Stimulated activated CD8-positive, alpha-beta memory T cell treated with anti-CD3 and anti-CD28 coated beads, Interleukin-4, amount 100 ng/mL, for 48 hours (primary cell): ENCODE measurements at places on chromosomes 7 and 10.

DNA sequence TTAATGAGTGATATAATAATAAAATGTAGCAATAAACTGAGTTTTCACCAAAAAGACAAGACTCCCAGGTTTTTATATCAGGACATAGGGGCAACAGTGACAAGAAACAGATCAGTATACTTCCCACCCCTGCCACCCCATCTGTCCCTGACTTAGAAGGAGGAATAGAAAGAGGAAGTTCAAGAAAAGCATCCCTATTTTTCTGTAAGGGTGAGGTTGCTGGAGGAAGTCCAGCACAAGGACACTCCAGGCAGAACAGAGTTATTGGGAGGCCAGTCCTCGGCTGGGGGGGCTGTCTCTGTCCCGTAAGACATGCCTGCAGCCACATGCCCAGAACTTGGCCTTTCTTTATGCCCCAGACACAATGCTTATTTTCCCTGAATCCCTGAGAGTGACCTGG is 16.5 kb upstream of the TLX1 start:
- DNase-seq, result no peak

DNA sequence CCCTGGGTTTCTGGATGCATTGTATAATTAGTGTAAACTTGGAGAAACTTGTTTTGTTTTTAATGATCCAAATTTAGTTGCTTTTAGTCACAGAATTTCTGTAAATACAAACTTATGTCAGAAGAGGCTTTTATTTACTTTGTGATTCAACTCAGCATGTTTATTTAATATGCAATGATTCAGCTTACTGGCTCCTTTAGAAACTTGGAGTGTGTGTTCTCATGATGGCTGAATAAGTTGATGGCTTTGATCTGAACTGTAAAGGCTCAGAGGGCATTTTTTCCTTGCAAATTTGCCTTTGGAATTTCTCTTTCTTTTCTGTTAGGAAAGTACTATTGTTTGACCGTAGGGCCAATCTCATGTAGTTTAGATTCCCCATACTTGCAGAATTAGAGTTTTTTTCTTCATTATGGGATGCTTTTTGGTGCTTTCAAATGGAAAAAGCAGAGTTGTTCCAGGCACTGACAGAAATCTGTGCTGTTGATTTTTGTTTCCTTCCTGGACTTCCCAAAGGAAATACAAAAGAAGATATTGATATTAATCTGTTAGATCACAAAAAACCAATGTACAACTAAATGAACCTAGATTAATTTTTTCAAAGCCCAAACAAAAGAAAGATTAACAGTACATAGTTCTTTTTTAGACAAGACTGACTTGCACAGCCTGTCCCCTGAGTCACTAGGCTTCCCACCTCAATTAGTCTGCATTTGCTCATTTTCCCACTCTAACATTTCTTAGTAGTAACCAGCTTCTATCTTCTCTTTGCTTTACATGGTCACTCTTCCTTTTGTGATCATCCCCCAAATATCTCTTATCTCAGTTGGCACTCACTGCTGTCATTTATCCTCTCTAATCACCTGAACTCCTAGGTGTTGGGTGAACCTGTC is 96.8 kb upstream of the AGR3 start:
- DNase-seq, result no peak

DNA sequence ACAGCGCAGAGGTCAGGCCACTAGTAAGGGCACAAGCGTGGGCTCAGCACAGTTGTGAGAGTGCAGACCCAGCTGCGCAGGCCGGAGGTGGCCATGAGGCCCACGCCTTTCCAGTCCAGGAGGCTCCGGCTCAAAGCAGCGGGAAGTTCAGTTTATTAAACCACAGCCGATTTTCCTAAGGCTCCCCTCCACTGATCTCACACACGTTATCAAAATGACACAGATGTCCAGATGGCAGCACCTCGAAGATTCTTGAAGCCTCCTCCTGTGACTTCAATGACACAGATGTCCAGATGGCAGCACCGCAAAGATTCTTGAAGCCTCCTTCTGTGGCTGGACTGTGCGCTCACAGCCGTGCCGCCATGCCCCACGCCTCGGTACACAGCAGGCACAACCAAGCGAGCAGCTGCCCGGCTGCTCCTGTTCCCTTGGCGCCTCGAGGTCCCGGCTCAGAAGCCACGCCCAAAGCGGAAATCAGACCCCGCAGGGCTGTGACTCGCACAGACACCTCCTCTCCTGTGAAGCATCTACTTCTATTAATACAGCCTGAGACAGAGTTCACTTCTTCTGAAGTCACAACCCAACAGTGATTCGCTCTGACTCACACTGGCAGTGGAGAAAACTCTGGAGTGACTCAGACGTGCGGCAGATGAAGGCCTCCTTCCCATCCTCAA is 122.7 kb downstream of the MAD1L1 start:
- peak; percentile 83 for DNase-seq

- DNase-seq, result no peak
These were observed 255.9 kb upstream of the GLI3 start for GRCh38 chr7:42492920-42493319.

DNA sequence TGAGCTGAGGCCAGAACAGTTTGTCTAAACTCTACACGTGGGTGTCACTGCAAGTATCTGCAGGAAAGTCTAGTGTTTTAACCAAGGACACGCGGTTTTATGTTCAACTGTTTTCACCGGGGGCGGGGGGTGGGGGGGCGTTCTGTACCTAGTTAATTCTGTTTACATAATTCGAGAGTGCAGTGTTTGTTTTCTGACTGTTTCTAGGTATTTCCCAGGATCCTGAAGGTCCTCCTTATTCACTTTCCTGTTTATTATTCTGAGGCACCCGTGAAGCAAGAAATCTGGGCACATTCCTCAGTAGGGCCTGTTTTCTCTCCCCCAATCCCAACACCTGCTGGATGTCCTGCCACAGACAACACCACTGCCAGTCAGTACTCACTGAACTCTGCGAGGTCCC is 7.6 kb downstream of the LOXL4 start:
- no peak for DNase-seq

- DNase-seq, result no peak
These were observed 8.5 kb upstream of the CSTF2T start for GRCh38 chr10:51707821-51708424.

- no peak for DNase-seq
These were observed at the start of gene CALD1 for GRCh38 chr7:134778941-134779740. Gene CALD1 (plus strand): TSS chr7:134779634. CDS start chr7:134867734, 88,100 bp downstream.

GRCh38 chr7:2709553-2710285 is 21.7 kb downstream of the AMZ1 start:
- peak; percentile 85 for DNase-seq

- no peak for DNase-seq
These were observed 11.6 kb upstream of the NFE2L3 start for GRCh38 chr7:26140380-26140779.

DNA sequence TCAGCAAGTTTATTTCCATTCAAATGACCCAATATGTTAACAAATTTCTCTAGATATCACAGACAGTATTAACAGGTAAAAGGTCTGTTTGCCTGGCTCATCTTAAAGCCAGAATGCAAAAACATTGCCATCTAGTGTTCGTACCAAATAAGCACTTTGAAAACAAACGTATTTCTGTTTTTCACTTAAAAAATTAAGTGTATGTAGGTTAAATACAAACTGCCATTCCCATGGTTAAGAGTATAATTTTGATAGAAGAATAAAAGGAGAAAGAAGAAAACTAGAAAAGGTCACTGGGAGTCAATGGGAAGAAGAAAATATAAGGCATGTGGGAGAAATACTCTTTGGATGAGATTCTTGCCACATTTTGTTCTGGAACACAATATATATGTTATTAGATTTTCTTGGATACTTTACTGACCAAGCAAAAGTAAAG is 51.0 kb downstream of the ORC5 start:
- DNase-seq, result no peak

GRCh38 chr10:12969951-12970350 is 31.6 kb downstream of the CCDC3 start:
- DNase-seq, result no peak

DNA sequence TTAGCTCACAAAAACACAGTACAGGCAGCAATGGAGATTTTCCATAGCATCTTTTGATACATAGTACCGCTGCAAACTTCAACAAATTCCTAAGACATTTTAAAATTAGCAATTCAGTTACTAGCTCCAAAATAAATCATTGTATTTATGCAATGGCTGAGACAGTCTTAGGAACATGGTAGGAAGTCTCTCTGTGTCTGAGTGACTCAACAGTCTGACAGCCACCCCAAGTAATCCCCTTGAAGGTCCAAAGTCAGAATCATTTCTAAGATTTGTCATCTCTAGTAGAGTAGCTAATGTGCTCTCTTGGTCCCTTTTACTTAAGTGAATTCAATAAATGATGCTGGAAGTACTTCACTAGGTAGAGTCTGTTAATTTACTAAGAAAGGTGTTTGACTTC is 93.8 kb upstream of the NOBOX start:
- DNase-seq, result no peak

DNA sequence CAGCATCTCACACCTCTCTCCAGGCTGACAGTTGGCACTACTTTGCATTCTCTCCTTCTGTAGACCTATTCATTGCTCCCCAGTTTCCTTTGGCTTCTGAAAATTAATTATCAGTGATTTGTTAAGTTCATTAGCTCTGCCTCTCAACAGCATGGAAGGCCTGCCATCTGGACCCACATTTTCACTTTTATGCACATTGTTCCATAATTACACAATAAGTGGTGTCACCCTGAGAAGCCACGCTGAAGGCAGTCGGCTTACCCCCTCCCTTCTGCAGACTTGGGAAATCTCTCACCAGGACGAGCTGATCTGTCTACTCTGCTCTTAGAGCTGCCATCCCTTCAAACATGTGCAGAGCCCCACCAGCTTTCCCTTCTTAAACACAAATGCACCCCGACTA is 64.7 kb downstream of the SLIT1 start:
- no peak for DNase-seq

DNA sequence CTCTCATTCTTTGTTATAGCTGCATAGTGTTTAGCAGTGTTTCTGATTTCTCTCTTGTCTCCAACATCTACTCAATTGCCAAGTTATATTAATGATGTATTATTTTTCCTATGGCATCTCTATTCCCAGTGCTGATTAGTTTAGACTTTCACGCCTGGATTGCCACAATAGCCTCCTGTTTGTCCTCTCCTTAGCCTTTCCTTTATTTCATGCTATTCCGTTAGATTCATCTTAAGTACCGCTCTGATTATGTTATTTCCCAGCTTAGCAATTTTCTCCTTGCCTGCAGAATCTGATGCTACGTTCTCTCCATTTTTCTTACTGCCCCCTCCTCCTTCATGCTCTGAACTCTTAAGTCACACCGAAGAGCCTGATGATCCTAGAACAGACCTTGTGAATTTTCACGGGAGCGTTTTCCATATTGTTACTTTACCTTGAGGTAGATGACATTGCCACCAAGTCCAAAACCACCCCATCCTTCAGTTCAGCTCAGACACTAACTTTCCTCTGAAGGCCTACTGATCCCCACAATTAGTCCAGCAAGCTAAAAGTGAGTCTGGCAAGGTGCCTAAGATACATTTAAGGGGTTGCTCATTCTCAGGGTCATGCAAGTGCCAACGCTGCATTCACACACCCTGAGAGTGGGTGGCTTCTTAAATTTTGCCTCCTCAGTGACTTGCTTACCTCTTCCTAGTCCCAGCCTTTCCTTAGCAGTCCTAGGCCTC is 6.6 kb upstream of the NRF1 start:
- no peak for DNase-seq

GRCh38 chr10:129969184-129969910 is 5.3 kb upstream of the EBF3 start:
- no peak for DNase-seq

DNA sequence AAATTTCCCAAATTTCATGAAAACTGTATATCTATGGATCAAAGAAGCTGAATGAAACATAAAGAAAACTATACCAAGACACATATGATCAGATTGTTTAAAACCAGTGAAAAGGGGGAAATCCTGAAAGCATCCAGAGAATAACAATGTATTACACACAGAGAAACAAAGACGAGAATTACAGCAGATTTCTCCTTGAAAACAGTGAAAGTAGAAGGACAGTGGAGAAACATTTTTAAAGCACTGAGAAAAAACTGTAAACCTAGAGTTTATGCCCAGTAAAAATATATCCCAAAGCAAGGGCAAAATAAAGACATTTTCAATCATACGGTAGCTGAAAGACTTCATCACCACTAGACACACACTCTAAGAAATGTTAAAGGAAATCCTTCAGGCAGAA is 121.0 kb downstream of the DPY19L1 start:
- DNase-seq, result no peak

- DNase-seq, result peak; percentile 43
These were observed 1.3 kb downstream of the STK17A start for GRCh38 chr7:43584195-43584586.

DNA sequence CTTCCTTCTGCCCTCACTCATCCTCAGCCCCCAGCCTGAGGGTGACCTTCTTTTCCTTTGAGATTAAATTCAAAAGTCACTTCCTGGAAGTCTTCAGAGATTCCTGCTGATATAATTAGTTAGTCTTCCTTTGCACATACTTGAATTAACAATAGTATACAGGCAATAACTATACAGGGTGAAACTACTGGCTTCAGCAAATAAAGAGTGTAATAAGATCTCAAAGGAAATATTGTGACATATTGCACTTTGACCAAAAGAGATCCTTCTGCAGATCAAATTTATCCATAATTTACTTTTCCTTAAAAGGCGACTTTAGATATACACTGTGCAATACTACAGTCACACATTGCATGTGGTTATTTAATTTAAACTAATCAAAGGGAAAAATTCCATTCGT is 123.8 kb downstream of the SEMA3A start:
- DNase-seq, result no peak

- no peak for DNase-seq
These were observed 353.6 kb downstream of the PTEN start for GRCh38 chr10:88216976-88217375.

DNA sequence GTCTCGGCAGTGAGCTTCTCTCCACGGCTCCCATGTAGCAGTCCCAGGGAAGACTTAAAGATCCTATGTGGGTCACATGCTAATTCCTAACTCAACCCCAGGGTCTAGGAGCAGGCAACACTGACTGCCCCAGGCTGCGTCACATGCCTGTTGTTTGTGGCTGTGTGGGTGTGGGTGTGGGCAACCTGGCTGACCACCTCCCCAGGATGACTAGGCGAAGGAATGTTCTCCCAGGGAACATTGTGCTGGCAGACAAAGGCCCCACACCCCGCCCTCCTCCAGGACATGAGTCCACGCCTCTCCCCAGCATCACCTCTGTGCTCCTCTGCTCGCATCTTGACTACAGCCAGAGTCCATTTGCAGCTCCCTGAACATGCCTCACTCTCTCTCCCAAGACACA is 30.3 kb downstream of the SLC29A3 start:
- no peak for DNase-seq

DNA sequence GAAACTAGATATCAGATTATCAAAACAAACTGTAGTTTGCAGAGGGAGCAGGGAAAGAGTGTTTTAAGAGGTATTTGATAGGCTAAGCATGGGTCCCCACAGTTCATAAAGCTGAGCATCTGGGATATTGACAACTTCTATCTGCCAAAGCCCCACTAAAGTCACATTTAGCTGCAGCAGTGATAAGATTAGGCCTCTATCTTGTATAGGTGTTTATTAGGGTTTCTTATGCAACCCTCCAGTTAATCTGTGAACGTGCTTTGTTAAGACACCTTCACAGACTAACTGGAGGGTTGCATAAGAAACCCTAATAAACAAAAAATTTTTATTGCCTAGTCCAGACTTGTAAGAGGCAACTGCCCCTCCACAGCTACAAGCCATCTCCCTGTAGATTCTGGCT is 78.0 kb downstream of the CYP51A1 start:
- no peak for DNase-seq

- no peak for DNase-seq
These were observed 10.0 kb upstream of the TLX1 start for GRCh38 chr10:101120884-101121653.

- no peak for DNase-seq
These were observed 185.8 kb downstream of the PTPRN2 start for GRCh38 chr7:158401826-158402225.

GRCh38 chr10:5890452-5890915 is 441 bp downstream of the FBH1 start:
- peak; percentile 53 for DNase-seq

- no peak for DNase-seq
These were observed 27.1 kb downstream of the OR9A2 start for GRCh38 chr7:142999793-143000192.
